ENCODE measurements at places on chromosomes 16 and 17.

DNA sequence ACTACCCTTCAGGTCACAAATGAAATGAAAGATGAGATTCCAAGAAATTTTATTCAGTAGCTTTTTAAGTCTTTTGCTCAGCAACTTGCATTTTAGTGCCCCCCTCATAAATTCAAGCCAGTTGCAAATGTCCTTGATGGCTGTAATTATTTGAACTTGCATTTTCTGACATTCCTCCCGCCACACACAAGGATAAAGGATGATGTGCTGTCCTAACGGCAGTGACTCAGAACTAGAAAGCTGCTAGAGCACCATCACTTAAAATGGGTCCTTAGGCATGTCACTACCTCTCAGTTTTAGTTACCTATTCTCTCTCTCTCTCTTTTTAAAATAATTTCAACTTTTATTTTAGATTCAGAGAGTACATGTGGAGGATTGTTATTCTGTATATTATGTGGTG lies 306.7 kb downstream of the CNTNAP4 start:
- no peak for DNase-seq
- H3K4me3 ChIP-seq = no peak overlapping the region
- no peak overlapping the region for H3K27ac ChIP-seq

DNA sequence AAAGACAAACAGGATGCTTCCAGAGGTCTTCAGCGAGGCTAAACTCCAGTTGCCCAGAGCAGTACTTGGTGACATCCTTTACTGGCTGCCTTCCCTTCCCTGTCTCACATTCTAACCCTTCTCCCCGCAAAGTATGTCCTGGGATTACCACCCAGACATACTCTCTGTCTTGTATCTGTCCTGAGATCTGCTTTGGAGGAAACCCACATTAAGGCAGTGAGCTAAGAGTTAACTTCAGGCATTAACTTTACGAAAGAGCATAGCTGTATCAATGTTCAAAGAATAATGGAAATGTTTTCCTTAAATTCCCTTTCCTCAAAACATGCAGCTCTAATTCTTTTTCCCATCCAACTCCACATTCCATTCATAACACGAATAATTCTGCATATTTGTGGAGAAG lies 385.2 kb downstream of the NPIPA8 start:
- no peaks in the 10 kb centered on the region for H3K4me1 ChIP-seq
- H3K36me3 ChIP-seq = no peaks in the 10 kb centered on the region
- no peak for DNase-seq
- H3K4me3 ChIP-seq = no peak overlapping the region

DNA sequence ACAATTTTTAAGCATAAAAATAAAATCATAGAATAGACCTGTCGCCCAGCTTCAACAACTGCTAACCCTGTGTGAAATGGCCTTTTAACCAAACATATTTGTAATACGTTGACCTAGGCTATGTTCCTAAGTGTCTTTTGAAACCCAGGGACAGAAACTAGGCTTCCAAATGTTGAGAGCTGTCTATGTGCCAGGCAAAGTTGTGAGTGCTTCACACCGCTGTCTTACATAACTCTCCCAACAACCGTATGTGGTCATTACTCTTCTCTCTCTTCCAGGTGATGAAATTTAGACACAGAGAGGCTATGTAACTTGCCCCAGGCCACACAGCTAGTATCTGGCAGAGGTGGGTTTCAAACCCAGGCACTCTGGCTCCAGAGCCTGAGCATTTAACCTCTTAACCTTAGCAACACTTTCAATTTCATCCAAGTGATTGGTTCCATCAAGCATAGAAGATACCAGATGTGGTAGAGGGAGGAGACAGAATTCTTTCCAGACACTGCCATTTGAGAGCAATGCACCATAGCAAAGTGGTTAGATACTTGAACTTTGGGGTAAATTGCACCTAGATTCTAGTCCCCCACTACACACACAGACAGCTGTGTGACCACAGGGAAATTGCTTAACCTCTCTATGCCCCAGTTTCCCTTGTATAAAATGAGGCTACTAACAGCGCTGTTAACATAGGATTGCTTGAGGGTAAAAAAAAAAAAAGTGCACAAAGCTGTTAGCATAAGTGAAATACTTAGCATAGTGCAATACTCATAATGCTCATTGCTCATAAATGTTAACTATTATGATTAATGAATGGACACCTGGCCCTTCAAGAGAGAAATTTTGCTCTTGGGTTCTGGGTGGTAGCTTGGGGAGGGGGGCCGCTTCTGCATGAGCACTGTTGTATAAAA lies 160.6 kb downstream of the IRX3 start:
- H3K4me3 ChIP-seq = no peak overlapping the region
- DNase-seq = no peak
- no peaks in the 10 kb centered on the region for H3K27me3 ChIP-seq
- H3K4me1 ChIP-seq = no peaks in the 10 kb centered on the region
- H3K36me3 ChIP-seq = no peaks in the 10 kb centered on the region
- no peak overlapping the region for H3K27ac ChIP-seq

GRCh38 chr17:82536512-82537201 lies 17.1 kb downstream of the FOXK2 start:
- H3K27me3 ChIP-seq = no peaks in the 10 kb centered on the region
- H3K36me3 ChIP-seq = no peaks in the 10 kb centered on the region
- H3K4me1 ChIP-seq = peaks cover 61% of the 10 kb centered on the region
- peak overlapping the region; percentile 96 for H3K27ac ChIP-seq
- peak overlapping the region; percentile 71 for H3K4me3 ChIP-seq
- DNase-seq = no peak

GRCh38 chr17:76834870-76835269 lies 33.3 kb upstream of the MGAT5B start:
- H3K36me3 ChIP-seq = no peaks in the 10 kb centered on the region
- H3K4me3 ChIP-seq = no peak overlapping the region
- no peak overlapping the region for H3K27ac ChIP-seq
- peaks cover 5% of the 10 kb centered on the region for H3K27me3 ChIP-seq
- DNase-seq = no peak

DNA sequence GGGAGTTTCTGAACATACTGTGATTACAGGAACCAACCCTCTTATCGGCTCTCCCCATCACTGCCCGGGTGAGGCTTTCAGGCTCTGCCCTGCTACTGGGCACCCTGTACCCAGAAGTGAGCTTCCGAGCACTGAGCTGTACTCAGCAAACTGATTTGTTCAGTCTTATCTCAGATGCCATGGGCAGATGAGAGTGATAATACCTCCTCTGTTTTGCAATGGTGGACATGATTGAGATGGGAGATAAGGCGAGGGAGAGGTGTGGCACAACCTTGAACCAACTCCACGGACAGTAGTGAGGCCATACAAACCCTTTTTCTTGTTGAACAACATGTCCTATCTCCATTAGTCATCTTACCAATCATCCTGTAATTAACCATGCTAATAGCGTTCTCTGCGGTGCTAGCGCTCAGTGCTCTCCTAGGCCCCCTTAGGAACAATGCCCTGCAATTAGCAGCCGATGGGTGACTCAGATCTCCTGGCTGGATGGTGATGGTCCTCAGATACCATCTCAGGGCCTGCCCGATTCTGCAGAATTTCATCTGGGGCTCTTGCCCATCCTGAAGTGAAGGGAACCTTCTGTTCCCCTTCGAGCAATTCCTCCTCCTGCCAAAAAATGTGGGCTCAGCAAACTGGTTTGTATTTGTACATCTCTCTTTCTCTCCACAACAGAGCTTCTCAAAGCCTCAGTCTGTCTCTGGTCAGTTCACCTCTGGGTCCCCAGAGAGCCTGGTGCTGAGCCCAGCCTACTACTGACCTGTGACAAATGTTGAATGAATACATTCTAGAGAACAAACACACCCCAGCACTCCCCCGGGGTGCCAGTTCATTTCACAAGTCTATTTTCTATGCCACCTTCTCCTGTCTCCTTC lies 139.3 kb upstream of the IRX3 start:
- no peak overlapping the region for H3K27ac ChIP-seq
- H3K4me1 ChIP-seq = no peaks in the 10 kb centered on the region
- H3K36me3 ChIP-seq = peaks cover 1% of the 10 kb centered on the region
- peaks cover 20% of the 10 kb centered on the region for H3K27me3 ChIP-seq
- DNase-seq = no peak

DNA sequence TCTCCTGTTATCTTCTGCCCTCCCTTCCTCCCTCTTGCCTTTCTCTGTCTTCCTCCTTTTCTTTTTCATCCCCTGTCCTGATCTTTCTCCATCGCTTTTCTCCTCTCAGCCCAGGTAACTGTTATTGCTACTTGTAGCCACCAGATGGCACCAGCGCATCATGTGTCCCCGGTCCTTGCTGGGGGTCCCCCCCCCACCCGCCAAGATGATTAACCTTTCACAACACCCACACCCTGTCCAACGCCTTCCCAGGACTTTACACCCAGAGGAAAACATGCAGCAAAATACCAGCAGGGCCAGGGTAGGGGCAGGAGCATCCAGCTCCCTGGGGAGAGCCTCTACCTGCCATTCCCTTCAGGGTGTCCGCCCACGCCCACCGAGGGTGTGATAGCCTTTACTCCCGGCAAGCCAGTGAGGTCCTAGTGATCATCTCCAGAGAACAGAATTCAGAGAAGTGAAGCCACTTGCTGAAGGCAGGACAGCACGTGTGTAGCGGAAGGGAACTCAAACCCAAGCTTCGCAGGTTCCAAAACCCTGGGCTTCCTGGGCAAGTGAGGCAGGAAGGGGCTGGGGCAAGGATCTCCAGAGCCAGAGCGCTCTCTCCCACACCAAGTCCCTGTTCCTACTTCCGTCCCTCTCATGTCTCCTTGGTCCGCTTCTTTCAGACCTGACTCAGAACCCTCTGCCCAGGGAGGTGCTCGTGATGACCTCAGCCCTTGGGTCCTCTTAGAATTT lies 13.4 kb upstream of the TAC4 start:
- DNase-seq = peak; percentile 44
- no peak overlapping the region for H3K27ac ChIP-seq
- H3K4me1 ChIP-seq = peaks cover 6% of the 10 kb centered on the region
- H3K27me3 ChIP-seq = no peaks in the 10 kb centered on the region
- no peaks in the 10 kb centered on the region for H3K36me3 ChIP-seq
- H3K4me3 ChIP-seq = no peak overlapping the region

- no peak overlapping the region for H3K4me3 ChIP-seq
- H3K27ac ChIP-seq = no peak overlapping the region
- peaks cover 13% of the 10 kb centered on the region for H3K36me3 ChIP-seq
These were observed 87.5 kb downstream of the SOCS1 start for GRCh38 chr16:11168386-11169051.

- H3K4me1 ChIP-seq = peaks cover 53% of the 10 kb centered on the region
- no peak overlapping the region for H3K27ac ChIP-seq
- peaks cover 7% of the 10 kb centered on the region for H3K36me3 ChIP-seq
- DNase-seq = peak; percentile 11
These were observed 2.4 kb downstream of the ARHGDIA start for GRCh38 chr17:81868674-81869220.

Measured in activated T-cell treated with anti-CD3 and anti-CD28 coated beads, Interleukin-2, amount 50 U/mL, for 72 hours (primary cell).